NCI-H2081 treated with DMSO at 0.1 percent for 48 hours (cell line): ENCODE measurements at places on chromosomes 16 and 17.

DNA sequence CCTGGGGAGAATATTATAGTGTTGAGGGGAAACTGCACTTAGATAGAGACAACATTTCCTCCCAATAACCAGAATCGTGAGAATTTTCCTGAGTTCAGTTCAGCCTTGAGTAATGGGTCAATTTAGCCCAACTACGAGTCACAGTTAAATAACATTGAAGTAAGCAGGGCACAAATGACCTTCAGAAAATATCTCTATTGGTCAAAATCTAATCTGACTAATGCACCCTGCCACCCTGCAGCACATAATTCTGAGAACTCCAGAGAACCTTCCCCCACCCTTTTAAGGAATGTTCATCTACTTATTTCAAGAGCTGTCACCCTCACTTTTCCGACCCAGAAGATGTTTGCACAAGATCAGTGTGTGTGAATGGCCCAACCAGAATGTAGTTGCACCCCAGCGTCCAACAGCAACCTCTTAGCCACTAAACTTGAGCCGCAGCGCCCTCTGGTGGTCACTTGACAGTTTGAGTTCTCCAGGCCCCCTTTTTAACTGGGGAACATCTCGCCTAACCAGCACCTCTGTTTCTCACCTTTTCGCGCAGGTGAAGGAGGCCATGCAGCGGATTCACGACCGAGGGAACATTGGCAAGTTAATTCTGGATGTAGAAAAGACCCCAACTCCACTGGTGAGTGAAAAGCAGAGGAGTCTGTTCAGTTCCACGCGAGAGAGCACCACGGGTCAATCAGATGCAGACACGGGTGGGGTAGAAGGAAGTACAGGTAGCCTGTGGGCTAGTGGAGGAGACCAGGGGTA is 50.9 kb upstream of the CLEC3A start:
- peak; percentile 15 for DNase-seq

DNA sequence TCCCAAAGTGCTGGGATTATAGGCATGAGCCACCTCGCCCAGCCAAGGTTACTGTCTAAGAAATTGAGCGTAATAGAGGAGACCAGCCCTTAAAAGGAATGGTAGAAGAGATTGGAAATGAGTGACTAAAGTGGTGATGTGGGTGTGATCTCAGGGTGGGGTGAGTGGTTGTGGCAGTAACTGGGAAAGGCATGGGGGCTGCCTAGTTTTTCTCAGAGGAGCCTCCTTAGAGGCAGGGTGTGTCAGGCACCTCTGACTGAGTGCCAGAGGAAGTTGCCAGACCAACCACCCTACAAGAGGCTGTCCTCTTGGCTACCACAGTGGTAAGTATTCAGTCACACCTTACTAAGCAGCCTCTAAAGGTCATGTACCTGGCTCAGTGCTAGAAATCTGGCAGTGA is 8.9 kb downstream of the DUS2 start:
- no peak for DNase-seq

DNA sequence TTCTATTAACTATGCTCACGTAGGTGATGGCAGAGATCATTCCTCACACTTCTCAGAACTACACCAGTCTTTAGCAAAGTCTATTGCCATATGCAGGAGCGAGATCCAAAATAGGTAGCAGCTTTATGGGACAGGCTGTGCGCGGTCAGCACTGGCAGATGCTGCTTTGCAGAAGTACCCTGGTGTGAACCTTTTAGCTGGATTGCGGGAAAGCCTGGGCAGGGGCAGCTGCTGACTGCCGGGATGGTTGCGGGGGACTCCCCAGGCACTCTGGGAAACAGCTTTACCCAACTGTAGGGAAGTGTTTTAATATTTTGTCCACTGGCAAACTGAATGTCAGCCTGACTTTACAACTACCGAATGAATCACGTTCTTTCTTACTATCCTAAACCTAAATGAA is 251.3 kb downstream of the HS3ST3A1 start:
- no peak for DNase-seq

GRCh38 chr16:46886764-46887523 is 2.8 kb downstream of the GPT2 start:
- DNase-seq, result no peak

- DNase-seq, result no peak
Measured at GRCh38 chr16:65062736-65063583, 58.9 kb downstream of the CDH11 start.

DNA sequence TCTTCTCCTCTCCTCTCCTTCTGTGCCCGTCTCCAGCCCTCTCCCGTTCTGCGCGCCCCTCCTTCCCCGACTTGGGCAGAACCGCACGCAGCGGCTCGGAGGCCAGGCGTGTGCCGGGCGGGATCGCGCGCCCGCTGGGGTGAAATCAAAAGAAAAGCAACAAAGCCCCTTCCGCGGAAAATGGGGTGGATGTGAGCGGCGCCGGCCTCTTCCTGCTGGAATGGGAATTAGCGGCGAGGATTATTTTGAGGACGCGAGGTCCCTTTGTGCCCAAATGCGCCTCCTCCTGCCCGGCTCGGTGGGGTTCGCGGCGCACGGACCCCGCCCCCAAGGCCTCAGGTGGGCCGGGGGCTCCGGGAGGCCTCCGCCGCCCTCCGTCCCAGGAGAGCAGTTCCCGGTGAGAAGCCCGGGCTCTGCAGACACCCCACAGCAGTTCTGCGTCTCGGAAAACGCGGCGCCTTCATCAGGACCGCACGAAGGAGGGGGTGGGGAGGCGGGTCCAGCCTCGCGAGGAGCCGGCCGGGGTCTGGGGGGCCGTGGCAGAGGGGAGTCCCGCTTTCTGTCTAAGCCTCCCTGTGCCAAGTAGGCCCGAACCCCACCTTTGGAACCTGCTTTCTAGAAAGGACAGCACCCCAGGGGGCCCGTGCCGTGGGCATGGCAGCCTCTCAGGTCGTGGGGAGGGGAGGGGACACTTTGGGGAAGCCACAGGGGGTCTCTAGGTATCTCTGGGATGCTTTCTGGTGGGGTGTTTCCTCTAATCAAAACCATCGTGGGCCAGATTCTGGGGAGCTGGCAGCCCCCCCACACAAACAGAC is 91.0 kb upstream of the CBX4 start:
- DNase-seq, result no peak

DNA sequence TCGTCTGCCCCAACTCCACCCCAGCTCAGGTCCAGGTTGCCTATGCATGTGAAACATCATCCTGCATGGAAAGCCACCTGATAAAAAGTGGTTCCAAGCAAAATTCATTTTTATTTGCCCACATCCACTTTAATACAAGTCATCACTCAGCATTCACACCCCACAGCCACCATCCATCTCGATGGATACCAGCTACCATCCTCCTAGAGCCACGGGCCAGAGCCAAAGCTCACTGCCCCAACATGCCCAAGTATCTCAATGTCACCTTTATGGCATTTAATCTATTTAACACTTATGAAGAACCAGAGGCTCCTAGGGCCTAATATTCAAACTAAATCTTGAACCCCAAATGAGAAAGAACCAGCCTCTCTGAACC is 70.5 kb downstream of the COPRS start:
- DNase-seq, result no peak

DNA sequence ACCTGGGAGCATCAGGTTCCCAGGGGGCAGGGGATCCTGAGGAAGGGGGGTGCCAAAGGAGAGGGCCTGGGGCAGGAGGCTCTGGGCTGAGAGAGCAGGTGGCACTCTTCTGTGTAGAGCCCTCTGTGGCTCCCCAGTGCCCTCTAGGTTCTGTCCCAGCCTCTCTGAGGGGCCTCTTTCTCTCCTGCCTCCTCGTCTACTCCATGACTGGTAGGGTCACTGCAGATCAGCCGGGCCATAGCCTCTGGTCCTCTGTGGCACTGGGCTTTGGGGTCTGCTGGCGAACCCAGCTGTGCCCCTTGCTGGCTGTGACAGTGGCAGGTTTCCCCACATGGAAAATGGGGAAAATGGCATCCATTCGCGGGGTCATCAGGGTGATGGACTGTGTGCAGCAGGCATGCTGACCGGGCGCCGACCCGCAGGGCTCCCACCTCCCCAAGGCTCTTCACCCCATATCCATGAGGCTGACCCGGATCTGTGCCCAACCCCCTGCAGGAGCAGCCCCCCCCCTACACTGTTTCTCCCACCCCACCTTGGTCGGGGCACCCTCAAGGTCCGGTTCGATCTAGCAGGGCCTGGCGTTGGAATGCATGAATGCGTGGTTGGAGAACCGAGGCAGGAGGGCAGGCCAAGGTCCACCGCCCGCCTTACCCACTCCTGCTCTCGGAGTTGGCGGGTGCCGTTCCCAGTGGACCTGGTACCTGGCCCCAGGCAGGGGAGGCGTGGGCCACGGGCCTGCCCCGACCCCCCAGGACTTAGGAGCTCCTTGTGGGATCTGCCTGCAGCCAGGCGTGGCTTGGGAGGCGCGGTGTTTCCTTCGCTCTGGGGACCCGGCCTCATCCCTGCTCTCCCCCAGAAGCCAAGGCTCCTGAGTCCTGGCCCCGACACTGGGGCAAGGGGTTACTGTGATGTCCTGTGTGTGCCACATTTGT is 6.5 kb downstream of the GLIS2 start:
- no peak for DNase-seq

DNA sequence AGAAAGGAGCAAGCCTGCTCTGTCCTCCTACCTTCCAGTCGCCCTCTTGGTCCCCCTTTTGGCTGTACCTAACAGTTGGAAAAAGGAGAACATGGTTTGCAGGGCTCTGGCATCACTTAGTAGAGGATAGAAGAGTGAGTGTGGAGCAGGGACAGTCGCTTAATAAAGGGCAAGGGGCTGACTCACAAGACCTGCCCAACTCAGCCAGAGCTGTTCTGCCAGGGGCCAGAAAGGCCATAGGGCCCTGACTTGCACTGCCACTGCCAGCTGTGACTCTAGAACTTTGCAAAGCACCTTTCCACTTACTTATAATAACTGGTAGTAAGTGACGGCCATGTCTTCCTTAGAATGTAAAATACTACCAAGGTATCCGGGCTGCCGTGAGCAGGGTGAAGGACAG is 13.5 kb downstream of the PRMT7 start:
- no peak for DNase-seq

DNA sequence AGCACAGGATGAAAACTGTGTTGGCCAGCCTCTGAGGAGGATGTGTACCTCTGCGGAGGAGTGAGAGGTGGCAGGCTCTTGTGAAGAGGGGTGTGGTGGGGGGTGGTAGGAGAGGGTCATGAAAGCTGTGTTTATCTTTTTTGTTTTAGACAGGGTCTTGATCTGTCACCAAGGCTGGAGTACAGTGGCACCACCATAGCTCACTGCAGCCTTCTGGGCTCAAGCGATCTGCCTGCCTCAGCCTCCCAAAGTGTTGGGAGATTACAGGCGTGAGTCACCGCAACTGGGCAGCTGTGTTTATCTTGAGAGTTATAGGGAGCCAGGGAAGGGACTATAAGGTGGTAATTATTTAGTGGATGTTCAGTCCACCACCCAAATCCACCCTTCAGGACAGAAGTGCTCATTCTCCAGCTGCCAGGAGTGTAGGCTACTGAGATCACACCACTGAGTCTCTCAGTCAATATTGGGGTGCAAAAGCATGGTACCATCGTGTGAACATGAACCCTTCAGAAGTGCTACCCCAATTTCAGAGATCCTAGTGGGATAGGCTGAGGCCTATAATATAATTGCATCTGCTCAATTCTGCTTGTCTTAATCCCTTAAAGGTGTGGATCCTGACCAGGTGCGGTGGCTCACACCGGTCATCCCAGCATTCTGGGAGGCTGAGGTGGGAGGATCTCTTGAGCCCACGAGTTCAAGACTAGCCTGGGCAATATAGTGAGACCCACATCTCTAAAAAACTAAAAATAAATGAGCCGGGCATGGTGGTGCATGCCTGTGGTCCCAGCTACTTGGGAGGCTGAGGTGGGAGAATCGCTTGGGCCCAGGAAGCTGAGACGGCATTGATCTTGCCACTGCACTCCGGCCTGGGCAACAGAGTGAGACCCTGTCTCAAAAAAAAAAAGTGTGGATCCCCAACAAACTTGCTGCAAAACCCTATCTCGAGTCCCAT is 788 bp upstream of the EXOC3L1 start:
- DNase-seq, result no peak

DNA sequence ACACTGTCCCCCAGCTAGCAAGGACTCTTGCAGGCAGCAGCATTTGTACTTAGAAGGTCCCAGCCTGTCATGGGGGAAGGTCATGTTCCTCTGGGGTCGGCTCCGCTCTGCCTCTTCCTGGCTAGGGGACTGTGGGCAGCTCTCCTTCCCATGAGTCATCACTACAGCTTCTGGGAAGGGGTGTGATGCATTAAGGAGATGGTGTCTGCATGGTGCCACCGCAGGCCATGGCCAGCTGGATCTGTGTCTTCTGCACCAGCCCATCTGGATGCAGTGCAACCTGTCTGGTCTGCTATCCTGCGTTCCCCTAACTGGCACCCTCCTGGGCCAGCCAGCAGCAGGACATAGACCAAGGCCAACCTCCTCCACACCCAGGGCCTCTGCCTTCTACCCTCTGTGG is 6.3 kb downstream of the STARD3 start:
- DNase-seq, result no peak

- DNase-seq, result no peak
Measured at GRCh38 chr17:42130310-42130936, 7.8 kb downstream of the HSPB9 start.

DNA sequence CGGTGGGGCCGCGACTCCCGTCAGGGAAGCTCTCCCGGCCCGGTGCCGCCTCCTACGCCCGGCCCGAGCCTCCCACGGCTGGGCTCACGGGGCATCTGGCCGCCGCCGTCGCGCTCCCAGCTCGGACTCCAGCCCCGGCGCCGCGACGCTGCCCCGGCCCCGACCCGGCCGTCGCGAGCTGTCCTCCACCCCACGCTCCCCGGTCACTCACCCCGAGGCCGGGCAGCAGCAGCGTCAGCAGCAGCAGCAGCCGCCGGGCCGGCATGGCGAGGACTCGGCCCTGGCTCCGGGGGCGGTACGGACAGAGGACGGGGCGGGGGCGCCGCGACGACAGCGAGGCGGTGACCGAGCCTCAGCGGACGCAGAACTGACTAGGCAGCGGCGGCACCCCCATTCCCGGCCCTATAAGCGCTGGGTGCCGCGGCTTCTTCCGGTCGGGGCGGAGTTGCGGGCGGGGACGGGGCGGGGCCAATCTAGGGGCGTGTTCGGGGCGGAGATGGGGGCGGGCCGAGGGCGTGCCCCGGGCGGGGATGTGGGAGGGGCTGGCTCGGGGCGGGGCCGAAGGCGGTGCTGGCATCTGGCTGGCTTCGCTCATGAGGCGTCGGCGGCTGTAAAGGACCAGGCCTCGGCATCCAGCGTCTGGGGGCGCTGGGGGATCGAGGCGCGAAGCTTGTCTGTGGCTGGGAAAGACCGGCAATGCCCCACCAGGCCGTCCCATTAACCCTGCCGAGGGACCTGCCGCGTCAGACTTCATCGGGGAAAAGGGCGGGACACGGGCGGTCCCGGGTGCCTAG is at the start of gene ERN1:
ERN1 (minus strand) TSS at position 380 of the 794 bp plus-strand sequence; CDS start at position 265, 115 bp downstream.
- DNase-seq, result no peak
